ENCODE measurements at places on chromosomes 16 and 17. TPM values are rescaled to one million over a fixed set of nuclear protein-coding genes. Genes with fewer than 3 reads are reported as not detected.

DNA sequence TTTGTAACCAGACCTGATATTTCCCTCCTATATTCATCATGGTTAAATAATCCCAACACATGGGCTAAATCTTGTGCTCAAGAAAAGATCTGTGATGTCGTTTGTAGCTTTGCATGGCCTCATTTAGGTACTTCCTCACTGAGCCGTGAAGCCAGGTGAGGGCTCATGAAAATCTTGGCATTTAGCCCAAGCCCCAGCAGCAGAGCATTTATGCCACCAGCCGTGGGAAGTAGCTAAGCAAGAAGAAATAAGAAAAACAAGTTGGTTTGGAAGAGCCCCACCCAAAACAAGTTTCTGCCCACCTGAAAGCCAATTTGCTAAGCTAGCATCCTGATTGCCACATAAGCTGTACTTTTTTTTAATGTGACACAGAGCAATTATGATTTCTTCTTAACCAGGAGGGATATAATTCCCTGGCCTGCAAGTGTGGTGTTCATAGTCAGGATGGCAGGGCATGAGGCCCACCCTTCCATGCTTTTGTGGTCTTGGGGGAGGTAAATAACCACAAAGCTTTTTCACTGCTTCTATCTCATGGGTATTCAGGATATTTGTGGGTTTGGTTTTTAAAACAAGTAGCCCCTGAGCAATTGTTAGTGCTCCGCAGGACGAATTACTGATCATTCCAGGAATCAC, 10.5 kb downstream of the TMIGD1 start:
- peaks cover 12% of the 10 kb centered on the region for H3K4me1 ChIP-seq
- DNase-seq = no peak
- no peaks in the 10 kb centered on the region for H3K27me3 ChIP-seq
- H3K36me3 ChIP-seq = no peaks in the 10 kb centered on the region

DNA sequence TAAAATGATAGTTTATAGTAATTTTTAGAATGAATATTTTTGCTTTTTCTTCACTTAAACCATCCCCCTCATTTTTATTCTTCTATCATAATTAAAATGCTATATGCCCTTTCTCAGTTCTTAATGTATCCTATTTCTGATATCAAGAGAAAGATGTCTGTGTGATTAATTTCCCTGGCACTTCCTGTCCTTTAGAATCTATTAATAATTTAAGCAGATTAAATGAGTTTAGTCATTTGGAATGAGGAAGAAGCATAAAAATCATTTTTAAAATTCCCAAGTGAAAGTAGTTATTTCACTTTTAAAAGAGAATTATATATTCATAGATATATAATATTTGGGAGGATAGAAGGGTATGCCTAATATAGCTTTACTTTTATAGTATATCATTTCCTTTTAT, 27.8 kb upstream of the CDR2 start:
- no peaks in the 10 kb centered on the region for H3K36me3 ChIP-seq
- H3K4me1 ChIP-seq = no peaks in the 10 kb centered on the region
- H3K27me3 ChIP-seq = no peaks in the 10 kb centered on the region
- H3K4me3 ChIP-seq = no peak overlapping the region
- H3K27ac ChIP-seq = no peak overlapping the region

- no peak overlapping the region for H3K4me3 ChIP-seq
- peaks cover 34% of the 10 kb centered on the region for H3K4me1 ChIP-seq
- no peaks in the 10 kb centered on the region for H3K27me3 ChIP-seq
- peak; percentile 90 for DNase-seq
- H3K36me3 ChIP-seq = no peaks in the 10 kb centered on the region
- peak overlapping the region; percentile 29 for H3K27ac ChIP-seq
Measured at GRCh38 chr16:10949424-10949970, 5.1 kb downstream of the CLEC16A start.

DNA sequence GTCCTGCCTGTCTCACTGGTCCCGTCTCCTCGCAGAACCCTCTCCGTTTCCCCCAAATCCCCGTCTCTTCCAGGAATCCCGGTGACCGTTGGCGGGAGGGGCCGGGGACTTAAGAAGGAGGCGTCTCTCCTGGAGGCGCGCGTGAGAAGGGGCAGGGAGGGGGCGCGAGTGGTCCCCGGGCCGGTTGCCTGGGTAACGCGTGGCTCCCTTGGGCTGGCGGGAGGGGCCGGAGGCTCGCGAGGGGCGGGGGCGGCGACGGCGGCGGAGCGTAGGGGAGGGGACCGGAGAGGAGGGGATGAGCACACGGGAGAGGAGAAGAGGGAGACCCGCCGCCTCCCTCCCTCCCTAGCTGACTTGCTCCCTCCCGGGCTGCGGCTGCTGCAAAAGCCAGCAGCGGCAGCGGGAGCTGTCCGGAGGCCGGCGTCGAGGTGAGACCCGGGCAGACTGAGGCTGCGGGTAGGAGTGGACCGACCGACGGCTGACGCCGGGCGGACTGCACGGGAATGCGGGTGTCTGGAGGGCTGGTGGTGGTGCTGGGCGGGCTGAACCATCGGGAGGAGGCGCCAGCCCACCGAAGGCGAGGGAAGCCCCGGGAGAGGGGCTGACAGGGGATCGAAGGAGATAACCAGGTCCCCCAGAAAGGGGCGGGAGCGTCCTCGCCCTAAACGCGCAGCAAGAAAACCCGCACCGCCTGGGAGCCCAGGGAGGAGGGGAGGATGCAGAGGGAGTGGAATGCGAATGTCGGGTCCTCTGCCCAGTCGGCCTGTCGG, at the start of gene PRRT2:
TSS of gene PRRT2 (plus strand) at position 298 of the 770 bp plus-strand sequence. CDS start 862 bp downstream, outside the sequence.
- peaks cover 87% of the 10 kb centered on the region for H3K4me1 ChIP-seq
- H3K27me3 ChIP-seq = peaks cover 16% of the 10 kb centered on the region
- peak; percentile 89 for DNase-seq
- H3K27ac ChIP-seq = peak within 1 kb of the TSS; percentile 93
- H3K36me3 ChIP-seq = no peaks in the 10 kb centered on the region

- no peak overlapping the region for H3K4me3 ChIP-seq
- peaks cover 27% of the 10 kb centered on the region for H3K4me1 ChIP-seq
- DNase-seq = peak; percentile 78
- no peak overlapping the region for H3K27ac ChIP-seq
- H3K36me3 ChIP-seq = peaks cover 66% of the 10 kb centered on the region
Measured at GRCh38 chr17:82055023-82055964, 3.6 kb downstream of the GPS1 start.

DNA sequence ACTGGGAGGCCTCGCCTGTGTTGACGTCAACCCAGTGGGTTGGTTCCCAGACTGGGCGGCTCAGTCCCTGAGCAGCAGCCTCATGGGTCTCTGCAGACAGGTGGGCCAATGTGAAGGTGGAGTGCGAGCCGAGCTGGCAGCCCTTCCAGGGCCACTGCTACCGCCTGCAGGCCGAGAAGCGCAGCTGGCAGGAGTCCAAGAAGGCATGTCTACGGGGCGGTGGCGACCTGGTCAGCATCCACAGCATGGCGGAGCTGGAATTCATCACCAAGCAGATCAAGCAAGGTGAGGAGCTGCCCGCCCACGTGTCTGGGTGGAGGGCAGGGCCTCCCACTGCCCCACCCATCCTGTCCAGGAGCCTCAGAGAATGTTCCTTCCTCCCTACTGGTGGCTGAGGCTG, 44.1 kb downstream of the MRC2 start:
- H3K4me3 ChIP-seq = no peak overlapping the region
- DNase-seq = no peak
- H3K36me3 ChIP-seq = peaks cover 29% of the 10 kb centered on the region
- peaks cover 5% of the 10 kb centered on the region for H3K27me3 ChIP-seq

PRSS53 gene
- 4.6 TPM for total RNA-seq

HCRT gene
- total RNA-seq = not detected

DNA sequence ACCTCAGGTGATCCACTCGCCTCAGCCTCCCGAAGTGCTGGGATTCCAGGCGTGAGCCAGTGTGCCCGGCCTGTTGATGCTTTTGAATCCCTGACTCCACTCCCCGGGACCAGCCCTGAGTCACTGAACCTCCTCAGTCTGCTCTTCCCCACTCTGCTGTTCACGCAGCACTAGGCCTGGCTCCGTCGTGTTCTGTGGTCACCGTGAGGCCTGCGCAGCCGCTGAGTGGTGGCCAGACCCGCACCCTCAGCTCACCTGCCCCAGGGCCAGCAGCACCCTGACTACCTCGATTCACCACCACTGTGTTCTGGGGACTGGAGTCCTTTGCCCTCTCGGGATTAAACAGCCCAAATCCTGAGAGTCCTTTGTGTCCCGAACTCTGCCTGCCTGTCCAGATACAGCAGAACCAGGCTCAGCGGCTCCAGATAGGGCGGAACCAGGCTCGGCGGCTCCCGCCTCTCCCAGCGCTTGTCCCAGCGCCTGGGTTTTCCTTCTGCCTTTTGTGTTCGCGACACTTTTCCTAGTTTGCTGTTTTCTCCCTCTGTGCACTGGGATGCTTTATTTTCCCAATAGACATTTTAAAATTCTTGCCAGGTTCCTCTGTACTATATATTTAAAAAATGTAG, 58.6 kb upstream of the ENDOV start:
- H3K27ac ChIP-seq = no peak overlapping the region
- H3K4me1 ChIP-seq = no peaks in the 10 kb centered on the region
- no peak overlapping the region for H3K4me3 ChIP-seq
- peaks cover 92% of the 10 kb centered on the region for H3K36me3 ChIP-seq
- H3K27me3 ChIP-seq = no peaks in the 10 kb centered on the region

GRCh38 chr16:84925092-84925772, 86.1 kb downstream of the ZDHHC7 start:
- peaks cover 6% of the 10 kb centered on the region for H3K4me1 ChIP-seq
- H3K36me3 ChIP-seq = no peaks in the 10 kb centered on the region
- DNase-seq = peak; percentile 90

SLC16A11 gene
- total RNA-seq = 0.51 TPM

IRF8 gene
- total RNA-seq = 290 TPM

GRCh38 chr16:7492122-7492521, 159.5 kb downstream of the RBFOX1 start:
- no peak overlapping the region for H3K27ac ChIP-seq
- no peaks in the 10 kb centered on the region for H3K36me3 ChIP-seq
- no peak for DNase-seq
- no peak overlapping the region for H3K4me3 ChIP-seq
- no peaks in the 10 kb centered on the region for H3K4me1 ChIP-seq

GRCh38 chr16:87808108-87808507, 42.3 kb upstream of the KLHDC4 start:
- peaks cover 39% of the 10 kb centered on the region for H3K4me1 ChIP-seq
- no peak for DNase-seq
- no peak overlapping the region for H3K27ac ChIP-seq
- H3K4me3 ChIP-seq = no peak overlapping the region
- no peaks in the 10 kb centered on the region for H3K27me3 ChIP-seq

DNA sequence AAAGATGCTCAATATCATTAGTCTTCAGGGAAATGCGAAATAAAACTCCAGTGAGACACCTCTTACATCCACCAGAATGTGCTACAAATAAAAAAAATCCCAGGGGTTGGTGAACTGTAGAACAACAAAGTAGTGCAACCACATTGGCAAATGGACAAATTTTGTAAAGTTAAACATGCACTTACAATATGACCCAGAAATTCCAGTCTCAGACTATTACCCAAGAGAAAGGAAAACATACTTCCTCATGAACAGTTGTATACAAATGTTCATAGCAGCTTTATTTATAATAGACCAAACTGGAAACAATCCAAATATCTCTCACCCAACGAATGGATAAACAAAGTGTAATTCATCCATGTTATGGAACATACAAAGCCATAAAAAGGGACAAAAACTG, 239.5 kb downstream of the ABCC12 start:
- H3K27ac ChIP-seq = no peak overlapping the region
- no peaks in the 10 kb centered on the region for H3K4me1 ChIP-seq
- no peaks in the 10 kb centered on the region for H3K36me3 ChIP-seq

GRCh38 chr17:49576917-49577649, 1.4 kb downstream of the NXPH3 start:
- H3K36me3 ChIP-seq = no peaks in the 10 kb centered on the region
- H3K27ac ChIP-seq = peak overlapping the region; percentile 36
- DNase-seq = no peak
- peaks cover 29% of the 10 kb centered on the region for H3K27me3 ChIP-seq

GRCh38 chr16:3601614-3602319, 9.6 kb downstream of the SLX4 start:
- no peak for DNase-seq
- H3K36me3 ChIP-seq = peaks cover 98% of the 10 kb centered on the region
- H3K27ac ChIP-seq = no peak overlapping the region

WNT3 gene
- total RNA-seq = 0.32 TPM

LGALS9C gene
- total RNA-seq = 6.1 TPM

Measured in spleen (tissue), 13 donors.